ENCODE measurements at places on chromosomes 5 and 9.
A peak's percentile ranks its signal among the peaks of the same experiment; 100 is the strongest.

DNA sequence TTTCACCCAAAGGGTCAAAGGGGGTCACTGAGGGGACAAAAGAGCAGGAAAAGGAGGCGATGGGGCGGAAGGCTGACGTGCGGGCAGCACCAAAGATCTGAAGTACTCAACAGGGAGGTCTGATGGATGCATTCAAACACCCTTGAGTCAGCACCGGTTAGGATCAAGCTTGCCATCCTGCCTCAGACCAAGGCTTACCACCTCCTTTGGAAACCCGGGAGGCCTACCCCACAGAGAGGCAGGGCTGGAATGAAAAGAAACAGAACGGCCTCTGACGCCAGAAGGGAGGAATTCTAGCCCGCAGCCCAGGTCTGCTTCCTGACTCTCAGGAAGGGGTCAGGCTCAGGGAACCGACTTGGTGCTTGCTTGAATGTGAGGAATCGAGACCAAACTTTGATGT, 125.6 kb downstream of the PAPPA start:
- no peak for DNase-seq

DNA sequence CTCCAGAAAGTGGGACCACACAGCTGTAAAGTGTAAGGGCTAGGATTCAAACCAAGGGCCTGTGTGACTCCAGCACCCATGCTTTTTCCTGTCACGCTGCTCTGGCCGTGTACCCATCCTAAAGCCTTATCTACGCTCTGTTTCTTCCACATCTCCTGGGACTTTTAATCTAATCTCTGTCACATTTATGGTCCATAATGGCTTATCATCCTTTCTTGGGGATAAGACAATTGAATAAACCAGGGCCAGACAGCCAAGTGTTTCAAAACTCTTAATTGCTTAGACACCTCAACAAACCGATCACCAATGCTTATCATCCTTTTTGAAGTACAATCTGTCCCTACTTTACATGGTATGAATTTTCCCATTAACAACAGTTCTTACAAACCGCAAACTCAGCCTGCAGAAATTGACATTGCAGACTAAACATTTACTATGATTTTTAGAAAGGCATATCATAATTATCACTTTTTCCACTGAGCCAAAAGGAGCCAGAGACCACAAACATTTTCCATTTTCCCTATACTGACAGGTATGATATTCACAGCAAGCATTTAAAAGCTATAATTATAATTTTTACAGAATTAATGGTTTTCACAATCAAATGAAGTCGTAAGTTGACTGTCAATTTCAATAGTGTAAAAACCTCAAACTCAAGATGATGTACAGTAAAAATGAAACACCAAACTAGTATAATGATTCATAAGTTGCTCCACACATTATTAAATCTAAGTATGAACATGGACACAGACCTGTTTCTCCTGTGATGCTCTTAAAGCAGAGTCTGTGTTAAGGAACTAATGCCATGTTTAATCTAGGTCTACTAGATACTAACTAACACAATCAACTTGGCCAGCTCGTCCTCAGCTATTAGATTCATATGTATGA, 99.5 kb downstream of the FBXW11 start:
- no peak for DNase-seq

- no peak for DNase-seq
Observed at GRCh38 chr5:132253008-132253441, 4.5 kb upstream of the PDLIM4 start.

DNA sequence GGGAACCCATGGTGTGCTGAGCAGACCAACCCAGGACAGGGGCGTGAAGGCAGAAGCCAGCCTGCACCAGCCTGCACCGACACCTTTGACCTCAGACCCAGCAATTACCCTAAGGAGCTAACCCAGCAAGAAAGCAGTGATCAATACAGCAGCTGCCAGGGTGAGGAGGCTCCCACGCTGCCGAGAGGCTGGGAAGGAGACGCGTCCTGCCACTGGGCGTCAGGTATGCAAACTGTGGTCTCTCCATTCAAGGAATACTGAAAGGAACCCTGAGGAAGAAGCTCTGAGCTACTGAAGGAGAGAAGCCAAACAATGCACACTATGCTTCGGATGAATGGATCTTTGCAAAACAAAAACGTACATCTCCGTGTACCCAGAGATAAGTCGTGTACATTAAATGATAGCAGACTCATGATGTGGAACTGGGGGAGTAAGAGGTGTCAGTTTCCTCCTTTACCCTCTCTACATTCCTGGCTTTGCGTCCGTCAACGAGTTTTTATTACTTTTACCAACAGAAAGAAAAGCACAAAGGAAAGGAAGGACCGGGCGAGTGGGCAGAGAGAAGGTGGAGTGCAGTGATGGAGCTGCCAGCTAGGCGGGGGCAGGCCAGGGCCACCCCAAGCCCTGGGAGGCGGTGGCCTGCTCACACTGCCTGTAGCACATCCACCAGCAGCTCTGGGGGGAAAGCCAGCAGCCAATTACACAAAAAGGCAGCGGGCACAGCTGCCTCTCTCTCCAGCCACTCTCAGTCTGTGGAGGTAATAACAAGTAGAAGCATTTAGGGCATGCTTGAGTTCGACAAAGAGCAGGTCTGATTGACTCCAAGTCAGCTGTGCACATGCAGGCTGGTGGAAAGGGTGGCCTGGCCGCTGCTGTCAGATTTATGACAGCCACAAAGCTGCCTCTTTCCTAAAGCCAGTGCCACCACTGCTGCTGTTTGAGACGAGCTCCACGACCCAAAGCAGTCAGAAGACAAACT, 29.3 kb downstream of the RASGEF1C start:
- DNase-seq: no peak

DNA sequence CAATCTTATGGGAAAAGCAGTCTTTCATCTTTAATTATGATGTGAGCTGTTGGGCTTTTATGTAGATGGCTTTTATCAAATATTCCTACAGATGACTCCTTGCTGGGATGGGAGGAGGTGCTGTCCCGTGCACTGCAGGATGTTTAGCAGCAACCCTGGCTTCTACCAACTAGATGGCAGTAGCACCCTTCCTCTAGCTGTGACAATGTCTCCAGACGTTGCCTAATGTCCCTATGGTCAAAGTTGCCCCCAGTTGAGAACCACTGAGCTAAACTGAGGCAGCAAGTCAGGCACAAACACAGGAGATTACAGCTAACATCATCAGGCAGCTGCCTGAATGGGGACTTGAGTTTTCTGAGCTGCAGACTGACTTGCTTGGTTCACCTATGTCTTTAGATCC, 401.9 kb upstream of the PDE4D start:
- DNase-seq: no peak

DNA sequence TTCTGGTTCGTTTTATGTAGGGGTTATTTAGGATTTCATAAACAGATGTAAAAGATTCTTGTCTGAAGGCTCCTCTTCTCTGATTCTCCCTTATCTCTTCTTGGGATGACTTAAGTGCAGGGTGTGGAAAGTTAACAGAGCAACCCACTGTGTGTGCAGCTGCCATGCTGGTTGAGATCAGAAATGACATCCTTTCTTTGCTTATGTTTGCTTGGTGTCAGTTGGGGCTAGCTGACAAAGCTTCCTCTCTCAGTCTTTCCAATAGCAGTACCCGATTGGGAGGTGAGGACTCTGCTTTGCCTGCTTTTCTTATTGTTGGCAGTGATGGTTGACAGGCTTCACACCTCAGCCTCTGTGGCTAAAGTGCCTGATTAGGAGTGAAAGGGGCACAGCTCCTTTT, 26.5 kb downstream of the OGN start:
- no peak for DNase-seq

DNA sequence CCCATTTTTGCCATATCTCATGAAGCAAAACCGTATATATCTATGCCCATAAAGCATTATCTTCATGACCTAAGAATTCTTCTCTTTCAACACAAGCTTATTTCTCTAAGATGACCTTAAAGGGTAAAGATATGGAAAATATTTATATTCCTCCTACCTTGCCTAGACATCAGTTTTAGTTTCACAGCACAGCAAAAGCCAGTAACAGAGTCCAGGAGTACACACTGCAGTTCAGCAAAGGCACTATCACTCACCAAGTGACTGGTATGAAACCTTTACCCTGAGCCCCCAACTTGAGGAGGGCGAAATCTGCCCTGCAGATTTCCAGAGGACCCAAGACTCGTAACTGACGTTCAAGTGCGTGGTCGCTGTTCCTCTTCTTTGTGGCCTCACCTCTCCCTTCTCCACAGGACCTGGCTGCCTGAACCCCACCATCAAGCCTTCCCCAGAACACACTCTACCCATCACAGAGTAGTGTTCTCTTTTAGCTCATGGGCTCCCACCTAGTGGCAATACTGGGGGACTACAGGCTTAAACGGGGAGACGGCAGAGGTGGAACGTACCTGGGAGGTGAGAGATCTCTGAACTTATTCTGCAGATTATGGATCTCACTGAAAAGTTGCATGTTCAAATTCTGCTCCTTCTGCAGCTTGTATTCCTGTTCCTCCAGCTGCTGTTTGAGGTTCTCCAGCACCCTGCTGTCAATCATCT, 141.0 kb downstream of the CDK5RAP2 start:
- no peak for DNase-seq

GRCh38 chr5:669111-669841, 23.9 kb downstream of the TPPP start:
- DNase-seq: no peak

GRCh38 chr9:110768886-110769285, 100.3 kb downstream of the MUSK start:
- no peak for DNase-seq

GRCh38 chr9:15205632-15206420, 101.2 kb downstream of the TTC39B start:
- DNase-seq: no peak

GRCh38 chr5:56503929-56504328, 270.8 kb upstream of the ANKRD55 start:
- no peak for DNase-seq

DNA sequence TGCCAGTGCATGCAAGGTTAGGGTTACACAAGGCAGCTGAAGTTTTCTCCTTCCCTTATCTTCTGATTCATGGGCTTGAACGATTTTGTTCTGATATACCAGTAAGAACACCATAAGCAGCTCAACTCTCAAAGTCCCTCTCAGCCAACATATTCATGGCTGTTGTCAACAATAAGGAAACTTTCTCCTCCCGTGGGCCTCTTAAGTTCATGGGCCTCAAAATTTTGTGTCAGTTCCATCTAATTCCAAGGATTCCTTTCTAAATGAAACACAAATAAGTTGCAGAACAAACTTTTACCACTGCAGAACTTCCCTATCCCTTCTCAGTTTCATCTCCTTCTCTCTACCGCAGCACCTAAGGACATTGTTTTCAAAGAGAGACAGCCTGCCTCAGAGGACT, 23.6 kb upstream of the CAST start:
- no peak for DNase-seq

DNA sequence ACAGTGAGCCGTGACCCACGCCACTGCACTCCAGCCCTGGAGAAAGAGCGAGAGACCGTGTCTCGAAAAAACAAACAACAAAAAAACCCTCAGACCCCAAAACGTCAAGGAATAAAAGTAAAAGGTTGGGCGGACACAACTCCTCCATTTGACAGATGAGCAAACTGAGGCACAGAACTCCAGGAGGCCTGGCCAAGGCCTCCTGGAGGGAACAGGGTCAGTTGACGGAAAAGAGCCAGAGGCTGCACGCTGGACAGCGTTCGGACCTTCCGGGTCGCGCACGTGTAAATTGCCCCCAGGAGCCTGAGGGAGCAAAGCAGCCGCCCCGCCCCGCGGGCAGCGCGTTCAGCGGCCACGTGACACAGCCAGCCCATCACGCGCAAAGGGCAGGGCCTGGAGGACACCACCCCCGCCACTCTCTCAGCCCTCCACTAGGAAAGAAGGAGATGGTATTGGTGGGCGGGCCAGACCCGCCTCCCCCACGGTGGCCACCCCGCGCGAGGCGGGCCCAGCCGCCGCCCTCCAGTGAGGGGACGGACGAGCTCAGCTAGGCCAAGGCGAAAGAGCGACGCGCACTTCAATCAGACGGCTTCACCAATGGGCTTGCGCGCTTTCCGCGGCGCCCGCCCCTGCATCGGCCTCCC, 81.5 kb downstream of the PTPDC1 start:
- peak; percentile 91 for DNase-seq

DNA sequence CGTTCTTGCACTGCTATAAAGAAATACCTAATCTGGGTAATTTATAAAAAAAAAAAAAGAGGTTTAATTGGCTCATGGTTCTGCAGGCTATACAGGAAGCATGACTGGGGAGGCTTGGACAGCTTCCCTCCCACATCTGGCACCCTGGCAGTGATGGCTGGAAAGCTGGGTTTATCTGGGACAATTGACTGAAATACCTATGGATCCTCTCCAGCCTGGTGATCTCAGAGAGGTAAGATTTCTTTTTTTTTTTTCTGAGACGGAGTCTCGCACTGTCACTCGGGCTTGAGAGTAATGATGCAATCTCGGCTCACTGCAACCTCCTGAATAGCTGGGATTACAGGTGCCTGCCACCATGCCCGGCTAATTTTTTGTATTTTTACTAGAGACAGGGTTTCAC, 22.7 kb upstream of the UGCG start:
- DNase-seq: no peak

DNA sequence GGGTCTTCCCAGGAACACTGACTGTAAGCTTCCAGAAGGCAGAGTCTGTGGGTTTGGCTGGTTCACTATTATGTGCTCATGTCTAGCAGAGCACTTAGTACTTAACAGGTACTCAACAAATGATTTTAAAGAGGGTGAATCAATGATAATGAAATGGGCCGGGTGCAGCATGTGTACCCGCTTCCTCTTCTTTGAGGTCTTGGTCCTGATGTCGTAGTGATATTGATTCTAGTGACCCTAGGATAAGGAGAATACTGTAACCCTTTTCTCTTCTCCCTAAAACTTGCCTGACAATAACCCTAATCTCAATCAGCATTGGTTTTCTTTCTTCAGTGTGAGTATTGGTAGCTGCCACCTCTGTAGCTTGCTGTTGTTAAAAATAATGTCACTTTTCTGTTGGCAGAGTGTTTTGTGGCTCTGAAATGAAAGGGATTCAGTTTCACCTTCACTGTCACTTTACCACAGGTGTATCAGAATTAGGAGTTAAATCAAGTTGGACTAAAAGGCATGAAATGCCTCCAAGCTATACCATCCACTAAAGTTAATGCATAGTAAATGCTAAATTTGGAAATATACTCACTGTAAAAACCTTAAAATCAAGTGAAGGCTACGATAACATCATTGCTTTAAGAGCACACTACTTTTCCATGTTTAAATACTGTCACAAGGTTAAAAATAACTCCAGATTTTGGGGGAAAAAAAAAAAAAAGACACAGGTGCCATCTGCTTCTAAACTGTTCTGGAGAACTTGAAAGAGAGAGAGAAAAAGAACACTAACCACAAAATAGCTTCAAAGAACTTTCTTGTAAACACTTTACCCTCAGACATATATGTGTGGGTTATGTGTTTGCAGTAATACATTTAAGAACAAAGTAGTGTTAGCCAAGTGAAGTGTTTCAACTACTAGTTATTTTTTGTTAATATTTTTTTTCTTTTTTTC, 6.0 kb downstream of the CAMK4 start:
- DNase-seq: no peak

GRCh38 chr5:170745481-170746071, 37.9 kb upstream of the GABRP start:
- no peak for DNase-seq

DNA sequence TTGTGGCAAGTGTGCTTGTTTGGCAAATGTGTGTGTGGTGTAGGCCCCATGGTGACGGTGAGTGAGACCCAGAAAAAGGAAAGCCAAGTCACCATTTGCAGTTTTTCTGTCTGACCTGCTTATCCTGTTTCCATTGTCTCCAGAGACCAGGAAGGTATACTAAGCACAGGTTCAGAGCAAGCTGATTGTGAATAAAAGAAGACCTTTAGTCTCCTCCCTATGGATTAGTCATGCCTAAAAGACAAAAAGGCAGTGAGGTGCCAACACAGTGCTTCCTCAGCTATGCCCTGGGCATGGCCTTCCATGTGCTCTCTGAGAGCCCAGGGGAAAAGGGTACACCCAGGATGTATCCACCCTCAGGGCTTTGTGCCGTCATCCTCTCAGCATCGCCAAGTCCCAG, 49.2 kb upstream of the SHOC1 start:
- no peak for DNase-seq

Measured in activated naive CD4-positive, alpha-beta T cell (primary cell).